ENCODE measurements at places on chromosomes 2 and 18. TPM values are rescaled to one million over a fixed set of nuclear protein-coding genes. Genes with fewer than 3 reads are reported as not detected.

The TUBA3E gene
- polyA plus RNA-seq: not detected

The DAPL1 gene
- polyA plus RNA-seq: not detected

The ALKAL2 gene
- polyA plus RNA-seq: not detected

The RBBP8 gene
- 26.9 TPM for polyA plus RNA-seq

The CXCR1 gene
- polyA plus RNA-seq: not detected

GRCh38 chr2:195560209-195560895 lies 96.7 kb upstream of the SLC39A10 start:
- no peak for DNase-seq

GRCh38 chr2:240397924-240398645 lies 37.4 kb upstream of the GPC1 start:
- no peak for DNase-seq

GRCh38 chr2:75503048-75503607 lies 57.6 kb downstream of the EVA1A start:
- peak; percentile 85 for DNase-seq

- DNase-seq: peak; percentile 97
Observed at GRCh38 chr2:39494784-39495251, 57.7 kb upstream of the MAP4K3 start.

DNA sequence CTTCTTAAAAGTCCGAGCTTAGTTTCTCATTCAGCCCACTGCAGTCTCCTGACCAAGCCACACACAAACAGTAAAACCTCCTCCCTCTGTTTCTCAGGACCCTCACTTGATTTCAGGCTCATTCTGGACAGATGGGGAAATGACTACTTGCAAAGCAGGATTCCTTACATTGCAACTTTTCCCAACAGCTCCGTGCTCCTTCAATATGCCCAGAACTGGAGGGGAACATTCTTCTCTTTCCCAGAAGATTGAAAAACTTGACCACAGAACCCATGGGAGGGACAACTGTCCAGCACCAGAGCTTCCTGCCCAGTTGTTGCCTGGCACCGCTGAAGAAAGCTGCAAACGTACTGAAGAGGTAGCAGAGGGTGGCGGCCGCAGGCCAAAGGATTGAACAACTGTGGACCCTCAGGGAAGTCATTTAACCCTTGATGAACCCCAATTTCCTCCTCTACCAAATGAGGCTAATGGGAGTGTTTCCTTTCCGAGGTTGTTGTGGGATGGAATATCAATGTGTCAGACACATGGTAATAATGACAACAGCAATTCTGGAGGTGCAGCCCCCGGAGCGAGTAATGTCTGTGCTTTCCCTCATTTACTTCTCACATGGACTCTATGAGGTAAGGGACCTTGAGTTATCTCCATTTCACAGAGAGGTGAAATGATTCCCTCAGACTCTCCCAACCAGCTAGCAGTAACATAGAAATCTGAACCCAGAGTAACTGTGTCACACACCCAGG lies 25.0 kb downstream of the BCL11A start:
- DNase-seq: no peak

GRCh38 chr2:74206180-74206688 lies 7.8 kb downstream of the MTHFD2 start:
- peak; percentile 70 for DNase-seq

DNA sequence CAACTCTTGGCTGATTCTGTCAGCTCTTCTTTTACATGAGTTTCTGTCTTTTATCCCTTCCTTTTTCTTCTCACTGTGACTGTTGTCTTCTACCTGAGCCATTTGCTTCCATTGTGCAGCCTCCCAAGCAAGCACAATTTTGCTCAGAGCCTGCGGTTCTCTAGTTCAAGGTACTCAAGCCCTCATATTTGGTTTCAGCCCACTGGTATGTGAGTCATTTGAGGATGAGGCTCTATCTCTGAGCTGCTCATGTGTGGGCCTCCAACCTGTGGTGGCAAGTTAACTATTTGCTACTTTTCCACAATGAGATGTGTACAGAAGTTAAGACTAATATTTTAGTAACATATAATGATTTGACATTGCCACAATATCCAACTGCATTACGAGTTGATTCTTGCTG lies 183.0 kb downstream of the PHLPP1 start:
- no peak for DNase-seq

- DNase-seq: no peak
Observed at GRCh38 chr18:11757084-11757590, 68.1 kb downstream of the GNAL start.

DNA sequence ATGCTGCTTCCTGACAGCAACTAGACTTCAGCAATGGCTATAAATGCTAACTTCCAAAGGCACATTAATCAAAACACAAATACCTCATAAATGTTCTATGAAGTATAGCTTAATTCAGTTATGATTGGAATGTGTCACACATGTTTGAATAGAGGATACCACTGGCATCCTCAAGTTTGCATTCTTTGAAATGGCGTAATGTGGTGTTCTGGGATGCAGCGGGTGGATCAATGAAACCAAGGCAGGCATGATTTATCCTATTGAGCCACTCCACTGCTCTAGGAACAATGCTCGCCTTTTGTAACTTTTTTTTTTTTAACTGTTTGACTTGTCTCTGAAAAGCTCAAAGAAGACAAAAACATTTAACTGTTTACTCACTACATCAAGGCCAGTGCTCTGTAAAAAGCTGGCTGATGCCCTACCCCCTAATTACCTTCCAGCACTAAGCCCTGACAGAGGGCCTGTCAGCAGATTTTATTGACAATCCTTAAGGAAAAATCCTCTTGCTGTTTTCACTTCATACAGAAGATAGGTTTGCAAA lies 278.8 kb upstream of the SESTD1 start:
- peak; percentile 7 for DNase-seq

GRCh38 chr2:144180131-144180530 lies 339.8 kb downstream of the ZEB2 start:
- DNase-seq: no peak

DNA sequence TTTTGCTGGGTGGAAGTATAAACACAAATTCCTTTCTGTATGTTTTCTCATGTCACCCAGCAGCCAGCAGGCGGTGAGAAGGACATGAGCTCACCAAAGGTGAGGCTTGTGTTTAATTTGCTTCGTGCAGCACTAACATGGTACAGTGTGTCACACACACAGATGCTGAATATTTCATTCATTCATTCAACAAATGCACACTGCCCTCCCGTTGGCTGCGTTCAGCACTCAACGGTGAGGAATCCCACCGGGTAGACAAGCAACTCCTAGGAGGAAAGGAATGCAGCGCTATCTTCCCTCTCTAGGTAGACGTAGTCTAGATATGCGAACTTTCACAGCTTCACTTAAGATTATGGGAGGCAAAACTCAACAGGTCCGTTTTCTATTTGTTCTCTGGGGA lies 85.1 kb downstream of the LONRF2 start:
- no peak for DNase-seq
